ENCODE measurements at places on chromosomes 2 and 18.

DNA sequence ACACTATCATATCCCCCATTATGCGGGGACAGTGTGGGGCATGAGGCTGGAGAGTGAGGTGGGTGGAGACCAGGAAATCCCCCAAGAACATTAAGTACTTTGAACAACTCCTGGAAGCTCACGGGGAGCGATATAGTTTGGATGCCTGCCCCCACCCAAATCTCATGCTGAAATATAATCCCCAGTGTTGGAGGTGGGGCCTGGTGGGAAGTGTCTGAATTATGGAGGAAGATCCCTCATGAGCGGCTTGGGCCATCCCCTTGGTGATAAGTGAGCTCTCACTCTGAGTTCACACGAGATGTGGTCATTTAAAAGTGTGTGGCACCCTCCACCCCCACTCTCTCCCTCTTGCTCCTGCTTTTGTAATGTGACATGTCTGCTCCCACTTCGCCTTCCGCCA lies 97.1 kb upstream of the TMEM200C start:
- no peak for DNase-seq

DNA sequence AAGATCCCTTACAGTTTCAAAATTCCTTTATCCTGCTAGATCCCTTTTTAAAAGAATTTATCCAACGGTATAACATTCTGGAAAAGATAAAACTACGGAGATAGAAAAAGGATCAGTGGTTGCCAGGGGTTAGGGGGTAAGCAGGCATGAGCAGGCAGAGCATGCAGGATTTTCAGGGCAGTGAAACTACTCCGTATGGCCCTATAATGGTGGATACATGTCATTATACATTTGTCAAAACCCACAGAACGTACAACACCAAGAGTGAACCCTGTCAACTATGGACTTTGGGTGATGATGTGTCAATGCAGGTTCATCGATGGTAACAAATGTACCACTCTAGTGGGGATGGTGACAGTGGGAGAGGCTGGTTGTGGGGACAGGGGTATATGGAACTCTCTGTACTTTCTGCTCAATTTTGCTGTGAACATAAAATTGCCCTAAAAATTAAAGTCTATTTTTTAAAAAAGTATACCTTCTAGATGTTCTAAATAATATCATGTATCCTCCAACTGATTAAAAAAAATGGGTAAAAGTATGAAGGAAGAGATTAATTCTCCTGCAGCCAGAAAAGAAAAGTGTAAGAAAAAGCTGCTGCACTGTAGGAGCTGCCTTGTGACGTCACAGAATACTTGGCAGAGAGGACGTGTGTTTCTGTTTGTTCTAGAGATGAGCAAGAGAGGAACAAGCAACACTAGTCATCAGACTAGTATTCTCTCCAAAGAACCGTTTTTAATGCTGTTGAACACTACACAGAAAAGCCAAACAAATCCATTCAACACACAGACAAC lies 23.6 kb downstream of the ANKRD44 start:
- no peak for DNase-seq

- DNase-seq, result no peak
Observed at GRCh38 chr18:56884511-56884910, 233.4 kb downstream of the WDR7 start.

DNA sequence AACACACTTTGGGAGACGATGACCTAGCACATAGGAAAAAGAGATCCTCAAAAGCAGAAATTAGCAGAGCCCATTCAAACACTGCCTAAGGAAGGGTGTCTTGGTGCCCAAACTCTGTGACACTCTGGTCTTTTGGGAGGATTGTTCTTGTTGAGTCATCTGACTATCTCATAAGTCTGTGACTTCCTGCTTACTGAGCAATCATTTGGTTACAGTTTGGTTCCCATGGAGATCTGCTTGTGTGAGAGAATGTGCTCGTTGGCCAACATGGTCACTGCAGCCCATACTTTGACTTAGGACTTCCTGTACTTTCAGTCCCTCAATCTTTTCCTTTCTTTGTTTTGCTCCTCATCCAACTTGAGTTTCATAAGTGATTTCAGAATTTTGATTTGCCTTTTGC lies 602.9 kb downstream of the NYAP2 start:
- DNase-seq, result no peak

DNA sequence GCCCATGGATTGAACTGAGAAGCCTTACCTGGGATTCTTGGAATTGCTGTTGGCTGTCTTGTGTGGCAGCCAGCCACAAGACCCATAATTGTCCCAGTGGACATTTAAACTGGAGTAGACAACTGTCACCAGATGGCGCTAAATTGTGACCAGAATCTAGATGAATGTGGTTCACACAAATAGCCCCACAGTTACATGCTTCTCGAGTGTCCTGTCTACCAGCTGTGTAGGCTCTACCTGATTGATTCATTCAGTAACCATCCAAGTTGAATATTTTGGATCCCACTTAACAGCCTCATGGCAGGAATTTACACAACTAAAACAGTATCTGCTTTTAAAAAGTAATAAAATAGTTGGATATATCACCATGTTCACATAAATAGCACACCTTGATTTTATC lies 73.2 kb downstream of the MAP4K4 start:
- peak; percentile 32 for DNase-seq

DNA sequence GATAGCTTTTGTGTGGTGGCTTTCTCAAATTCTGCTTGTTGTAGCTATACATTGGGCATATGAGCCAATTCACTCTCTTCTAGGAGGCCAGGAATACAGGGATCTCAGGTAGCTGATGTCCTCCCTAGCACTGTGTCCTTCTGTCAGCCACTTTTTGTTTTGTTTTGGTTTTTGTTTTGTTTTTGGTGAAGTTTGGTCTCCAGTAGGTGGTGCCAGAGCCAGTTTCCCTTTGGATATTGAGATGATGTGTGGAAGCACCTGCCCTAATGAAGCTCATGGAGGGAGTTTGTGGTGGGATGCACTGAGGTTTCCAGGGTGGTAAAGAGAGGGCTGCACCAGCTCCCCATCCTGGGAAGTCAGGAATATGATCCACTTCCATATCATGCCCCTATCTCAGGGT lies 100.5 kb upstream of the VWC2L start:
- no peak for DNase-seq
